ENCODE measurements at places on chromosomes 2 and 18. TPM values are rescaled to one million over a fixed set of nuclear protein-coding genes. Genes with fewer than 3 reads are reported as not detected.

The MARCHF4 gene
- not detected for total RNA-seq

The IL1RL1 gene
- 9.6 TPM for total RNA-seq

The NETO1 gene
- total RNA-seq = 1.0 TPM

The NT5C1B gene
- total RNA-seq = not detected

The XIRP2 gene
- 0.55 TPM for total RNA-seq

The DSG4 gene
- not detected for total RNA-seq

The LYPD1 gene
- total RNA-seq = 0.55 TPM

The ACVR2A gene
- 48.2 TPM for total RNA-seq

The BUB1 gene
- total RNA-seq = 29.0 TPM

The CFAP53 gene
- not detected for total RNA-seq

The FRZB gene
- 15.1 TPM for total RNA-seq

The G6PC2 gene
- total RNA-seq = not detected

The CRYGD gene
- total RNA-seq = not detected

The IL1R2 gene
- 8.2 TPM for total RNA-seq

The GULP1 gene
- total RNA-seq = 104 TPM

The ZRANB3 gene
- total RNA-seq = 7.9 TPM

The ST8SIA3 gene
- total RNA-seq = not detected

The UGT1A5 gene
- not detected for total RNA-seq

The VAMP5 gene
- 113 TPM for total RNA-seq

The MC2R gene
- not detected for total RNA-seq

The MAL gene
- total RNA-seq = not detected

The LRRTM1 gene
- total RNA-seq = not detected

The POTEE gene
- 0.14 TPM for total RNA-seq

The CABYR gene
- total RNA-seq = not detected

DNA sequence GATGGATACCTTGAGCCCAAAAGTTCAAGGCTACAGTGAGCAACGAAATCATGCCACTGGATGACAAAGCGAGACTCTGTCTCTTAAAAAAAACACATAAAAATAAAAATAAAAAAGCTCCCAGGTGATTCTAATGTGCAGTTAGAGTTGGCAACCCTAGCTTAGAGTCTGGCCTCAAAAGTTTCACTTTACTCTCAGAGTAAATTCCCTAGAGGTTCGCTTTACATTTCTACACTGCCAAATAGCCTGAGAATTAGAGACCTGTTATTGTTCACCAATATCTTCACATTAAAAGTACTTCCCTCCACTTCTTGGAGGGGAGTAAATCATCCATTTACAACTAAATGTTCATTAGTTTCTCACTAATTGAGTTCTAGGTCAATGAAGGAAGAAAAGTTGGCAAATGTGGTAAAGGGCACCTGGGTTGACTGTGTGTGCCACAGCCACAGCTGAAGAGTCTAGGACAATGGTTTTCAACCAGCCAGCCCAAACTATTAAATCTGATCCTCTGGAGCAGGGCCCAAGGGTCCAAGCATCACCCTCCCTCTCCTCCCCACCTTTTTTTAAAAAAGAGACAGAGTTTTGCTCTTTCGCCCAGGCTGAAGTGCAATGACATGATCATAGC, 15.2 kb upstream of the TMEM37 start:
- no peak for DNase-seq

DNA sequence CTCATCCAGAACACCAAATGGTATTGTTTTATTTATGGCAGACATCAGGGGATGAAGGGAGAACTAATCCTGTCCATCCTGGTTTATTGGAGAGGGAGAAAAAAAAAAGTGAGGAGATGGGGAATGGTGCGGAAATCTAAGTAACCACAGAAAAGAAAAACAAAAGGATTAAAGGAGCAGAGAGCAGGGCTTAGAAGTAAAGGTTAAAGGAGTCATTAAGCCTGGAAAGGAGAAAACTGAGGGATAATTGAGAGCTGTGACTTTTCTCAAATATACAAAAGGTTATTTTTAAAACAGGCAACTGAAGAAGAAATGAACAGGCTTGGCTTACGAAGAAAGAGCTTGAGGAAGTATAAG, 127.2 kb upstream of the PPP1CB start:
- DNase-seq = no peak

DNA sequence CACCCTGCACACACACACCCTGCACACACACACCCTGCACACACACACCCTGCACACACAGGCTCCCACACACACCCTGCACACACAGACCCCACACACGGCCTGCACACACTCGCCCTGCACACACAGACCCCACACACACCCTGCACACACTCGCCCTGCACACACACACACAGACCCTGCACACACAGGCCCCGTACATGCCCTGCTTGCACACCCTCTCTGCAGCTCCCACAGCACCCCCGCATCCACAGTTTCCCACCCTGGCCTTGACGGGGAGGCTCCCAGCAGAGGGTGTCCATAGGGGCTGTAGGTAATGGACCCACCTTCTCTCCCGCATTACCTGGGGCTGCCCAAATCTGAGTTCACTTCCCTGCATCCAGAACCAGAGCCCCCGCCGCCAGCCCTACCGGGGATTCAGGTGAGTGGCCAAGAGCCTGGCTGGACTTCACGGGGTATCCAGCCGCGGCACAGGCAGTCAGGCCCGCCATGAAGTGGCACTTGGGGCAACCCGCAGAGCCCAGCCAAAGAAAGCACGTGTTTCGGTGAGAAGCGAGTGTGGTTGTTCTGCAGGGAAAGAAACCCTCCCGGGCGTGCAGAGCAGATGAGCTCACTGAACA, 88.6 kb upstream of the GPC1 start:
- no peak for DNase-seq

DNA sequence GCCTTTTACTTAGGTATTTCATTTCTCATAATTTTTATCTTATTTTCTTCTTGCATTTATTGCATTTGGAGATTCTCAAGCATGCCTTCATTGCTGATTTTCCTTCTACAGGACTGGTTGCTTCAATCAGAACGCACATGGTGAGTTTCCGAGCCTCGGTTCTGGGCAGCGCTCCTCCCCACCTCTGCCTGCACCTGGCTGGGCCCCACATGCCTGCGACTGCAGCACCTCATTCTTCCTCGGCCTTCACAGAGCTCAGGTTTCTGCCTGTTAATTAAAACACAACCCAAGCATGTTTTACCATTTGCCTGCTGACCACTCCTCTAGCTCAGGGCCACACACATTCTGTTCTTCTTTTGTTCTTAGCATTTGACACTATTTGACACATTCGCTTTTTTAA, 398.8 kb downstream of the GALR1 start:
- no peak for DNase-seq

GRCh38 chr2:3747032-3747654, 43.8 kb downstream of the DCDC2C start:
- DNase-seq = no peak

GRCh38 chr2:240949791-240950705, 43.9 kb downstream of the CROCC2 start:
- no peak for DNase-seq

- DNase-seq = no peak
These were observed 698.1 kb upstream of the CDH2 start for GRCh38 chr18:28875059-28875458.

DNA sequence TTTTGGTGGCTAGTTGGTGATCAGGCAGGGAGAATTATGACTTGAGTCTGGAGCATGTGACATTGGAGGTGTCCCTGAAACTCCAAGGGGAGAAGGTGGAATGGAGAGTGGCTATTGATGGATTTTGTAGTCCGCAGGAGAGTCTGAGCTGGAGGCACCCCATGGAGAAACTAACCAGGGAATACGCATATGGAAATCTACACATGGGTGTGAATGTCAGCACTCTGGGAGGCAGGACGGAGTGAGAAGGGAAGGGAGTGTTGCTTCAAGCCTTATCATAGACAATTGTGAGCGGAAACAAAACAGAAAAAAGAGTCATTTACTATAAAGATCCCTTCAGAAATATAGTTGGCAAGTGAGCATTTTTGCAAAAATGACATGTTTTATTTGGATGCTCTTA, 667 bp upstream of the SCYGR4 start:
- no peak for DNase-seq

DNA sequence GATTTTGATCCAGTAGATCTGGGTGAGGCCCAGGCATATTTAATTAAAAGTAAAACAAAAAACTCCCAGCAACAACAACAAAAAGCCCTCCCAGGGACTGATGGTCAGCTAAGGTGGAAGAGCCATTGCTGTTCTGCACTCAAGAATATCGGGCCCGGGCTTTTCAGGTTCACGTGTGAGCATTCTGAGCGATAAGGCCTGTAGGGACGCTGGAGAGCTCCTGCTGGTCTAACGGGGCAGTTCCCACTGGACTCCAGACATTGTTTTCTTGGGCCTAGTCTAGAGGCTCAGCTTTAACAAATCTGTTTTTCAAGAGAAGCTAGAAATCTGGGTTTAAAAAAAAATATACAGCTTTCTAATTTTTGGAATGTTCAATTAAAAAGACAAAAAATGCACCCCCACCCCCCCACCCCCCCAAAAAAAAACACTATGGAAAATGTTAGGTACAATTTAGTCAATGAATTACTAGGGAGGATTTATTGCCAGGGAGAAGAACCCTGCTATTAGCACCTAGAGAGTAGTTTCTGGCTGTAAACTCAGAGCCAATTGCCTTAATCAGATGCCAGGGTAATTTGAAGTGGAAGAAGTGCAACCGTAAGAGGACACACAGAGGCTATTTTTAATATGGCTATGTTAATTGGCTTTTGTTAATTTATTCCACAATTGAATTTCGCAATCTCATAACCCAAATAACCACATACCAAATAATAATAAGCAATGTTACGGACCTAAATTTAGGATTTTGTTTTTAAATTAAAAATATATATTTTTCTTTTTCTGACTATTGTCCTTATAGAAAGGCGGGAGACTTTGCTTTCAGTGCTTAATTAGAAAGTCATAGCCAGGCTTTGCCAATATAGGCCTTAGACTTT, 78.9 kb downstream of the MAP4K4 start:
- DNase-seq = no peak

DNA sequence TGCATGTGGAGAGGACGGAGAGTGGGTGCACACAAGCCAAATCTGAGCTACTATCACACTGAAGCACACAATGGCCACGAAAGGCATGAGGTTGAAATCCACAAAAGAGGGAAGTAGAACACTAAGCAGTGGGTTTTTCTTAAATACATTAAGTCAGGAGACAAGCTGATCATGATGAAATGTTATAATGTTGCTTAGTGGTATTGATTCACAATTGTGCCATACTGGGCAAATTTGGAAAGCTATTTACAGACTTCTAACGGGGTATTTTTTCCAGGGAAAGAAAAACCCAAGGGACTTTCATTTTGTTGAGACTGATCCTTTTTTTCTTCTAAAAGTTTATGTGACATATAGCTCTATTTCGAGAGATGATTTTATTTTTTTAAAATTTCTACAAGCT, 100.8 kb upstream of the CNGA3 start:
- DNase-seq = no peak

GRCh38 chr18:44179693-44180092, 501.0 kb upstream of the SETBP1 start:
- DNase-seq = no peak

- no peak for DNase-seq
These were observed 12.9 kb upstream of the NABP1 start for GRCh38 chr2:191664823-191665677.

DNA sequence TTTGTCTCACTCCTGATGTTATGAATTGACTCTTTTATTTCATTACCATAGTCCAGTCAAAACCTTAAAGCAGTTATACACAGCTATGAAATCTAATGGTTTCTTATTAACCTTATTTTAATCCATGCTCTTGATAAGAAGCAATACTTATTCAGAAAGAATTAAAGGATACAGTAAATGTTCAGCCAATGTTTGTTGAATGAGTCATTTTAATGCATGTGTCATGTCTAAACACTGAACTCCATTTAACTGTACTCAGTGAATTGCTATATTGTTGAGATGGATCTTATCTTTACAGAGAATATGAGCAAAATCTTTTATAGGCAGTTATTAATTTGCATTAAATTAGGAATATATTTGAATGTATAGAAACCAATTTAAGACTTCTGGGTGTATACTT, 135.1 kb upstream of the TFPI start:
- no peak for DNase-seq

GRCh38 chr18:44826418-44827259, 146.0 kb downstream of the SETBP1 start:
- DNase-seq = peak; percentile 78

DNA sequence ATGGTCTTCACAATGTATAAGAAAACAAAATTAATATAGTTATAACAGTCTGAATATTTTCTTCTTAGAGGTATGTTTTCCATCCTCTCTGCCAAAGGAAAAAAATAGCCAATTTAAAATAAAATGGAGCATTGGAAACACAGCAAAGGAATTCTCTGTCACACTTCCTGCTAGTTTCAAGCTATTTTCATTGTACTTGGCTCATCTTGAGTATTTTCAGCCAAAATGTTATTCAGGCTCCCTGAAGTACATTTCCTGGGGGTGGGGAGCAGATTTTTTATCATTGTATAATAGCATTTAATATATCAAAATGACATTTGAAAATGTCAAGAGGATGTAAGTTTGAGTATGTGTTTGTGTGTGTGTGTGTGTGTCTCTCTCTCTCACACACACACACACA, 463.6 kb upstream of the REG3G start:
- no peak for DNase-seq

DNA sequence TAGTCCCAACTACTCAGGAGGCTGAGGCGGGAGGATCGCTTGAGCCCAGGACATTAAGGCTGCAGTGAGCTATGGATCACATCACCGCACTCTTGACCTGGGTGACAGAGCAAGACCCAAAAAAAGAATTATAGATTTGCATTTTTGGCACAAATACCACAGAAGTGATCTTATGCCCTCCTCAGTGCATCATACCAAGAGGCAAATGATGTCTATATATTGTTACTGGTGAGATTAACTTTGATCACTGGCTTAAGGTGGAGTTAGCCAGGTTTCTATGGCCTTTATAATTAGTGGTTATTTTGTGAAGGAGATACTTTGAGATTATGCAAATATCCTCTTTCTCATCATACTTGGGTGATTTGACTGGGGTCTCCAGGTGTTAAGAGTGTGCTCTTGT, 22.1 kb upstream of the CATIP start:
- no peak for DNase-seq

DNA sequence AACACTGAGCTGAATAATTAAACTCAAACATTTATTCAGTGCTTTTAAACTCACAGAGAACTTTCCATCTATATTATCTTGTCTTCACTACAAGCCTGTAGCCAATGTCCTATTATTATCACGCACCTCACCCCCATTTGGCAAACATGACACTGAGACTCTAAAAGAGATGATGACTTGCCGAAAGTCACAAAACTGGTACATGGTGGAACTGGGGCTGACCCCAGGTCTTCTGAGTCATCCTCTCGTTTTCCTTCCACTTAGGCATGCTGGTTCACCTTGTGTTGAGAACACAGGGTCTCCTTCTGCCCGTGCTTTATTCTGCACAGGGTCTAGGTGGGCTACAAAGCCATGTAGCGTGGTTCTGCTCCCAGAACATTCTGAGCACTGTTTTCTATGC, 230.0 kb upstream of the MGAT5 start:
- no peak for DNase-seq

- DNase-seq = no peak
These were observed 10.9 kb upstream of the CNRIP1 start for GRCh38 chr2:68330691-68331090.

GRCh38 chr2:58762176-58762781, 521.2 kb upstream of the FANCL start:
- no peak for DNase-seq

- no peak for DNase-seq
These were observed 1208.6 kb upstream of the ZEB2 start for GRCh38 chr2:145728511-145728910.

- DNase-seq = peak; percentile 36
These were observed 40.7 kb downstream of the POMC start for GRCh38 chr2:25127646-25128045.

GRCh38 chr18:43634994-43635393, 357.7 kb upstream of the SYT4 start:
- no peak for DNase-seq
